ENCODE measurements at places on chromosomes 7 and 10.
A peak's percentile ranks its signal among the peaks of the same experiment; 100 is the strongest.

GRCh38 chr10:132078746-132079345 is 13.1 kb downstream of the JAKMIP3 start:
- no peak for DNase-seq

DNA sequence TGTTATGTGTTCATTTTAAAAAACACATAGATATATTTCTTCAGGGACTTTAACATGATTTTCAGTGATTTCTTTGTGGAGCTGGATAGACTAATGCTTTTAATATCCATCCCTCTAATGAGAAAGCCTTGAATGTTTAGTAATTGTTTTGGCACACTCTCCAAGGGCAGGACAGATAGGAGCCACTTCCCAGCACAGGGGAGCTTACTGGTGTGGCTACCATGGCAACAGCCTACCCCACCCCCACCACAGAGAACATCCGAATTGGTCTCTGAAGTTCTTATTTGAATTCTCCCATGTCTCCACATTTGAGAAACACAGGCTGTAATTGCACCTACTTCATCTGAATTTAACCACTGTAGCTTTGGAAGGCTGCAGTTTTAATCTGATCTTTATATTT is 87.7 kb downstream of the PRKG1 start:
- no peak for DNase-seq

- no peak for DNase-seq
Observed at GRCh38 chr10:67606572-67606971, 89.4 kb downstream of the CTNNA3 start.

- DNase-seq: no peak
Observed at GRCh38 chr7:39609113-39609934, 14.0 kb upstream of the RALA start.

DNA sequence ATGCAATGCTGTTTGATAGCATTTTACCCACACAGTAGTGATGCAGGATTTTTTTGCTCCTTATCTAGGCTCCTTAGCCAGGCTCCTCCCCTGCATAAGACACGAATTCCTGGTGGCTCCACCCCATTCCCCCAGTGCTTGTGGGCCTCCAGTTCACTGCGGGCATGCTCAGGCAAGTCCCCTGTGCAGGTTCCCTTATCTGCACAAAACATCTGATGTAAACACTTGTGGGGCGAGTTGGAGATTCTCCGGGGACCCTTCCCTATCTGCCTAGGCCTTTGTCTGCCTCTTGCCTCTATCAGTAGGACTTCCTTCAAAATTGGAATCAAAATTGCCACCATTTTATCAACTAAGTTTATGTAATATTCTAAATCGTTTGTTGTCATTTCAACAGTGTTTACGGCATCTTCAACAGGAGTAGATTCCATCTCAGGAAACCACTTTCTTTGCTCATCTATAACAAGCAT is 5.4 kb upstream of the STK17A start:
- DNase-seq: peak; percentile 93
